Activated CD4-positive, CD25-positive, alpha-beta regulatory T cell treated with anti-CD3 and anti-CD28 coated beads, Interleukin-2, amount 50 U/mL, for 72 hours (primary cell): ENCODE measurements at places on chromosomes 3 and 15.

- no peak for DNase-seq
Observed at GRCh38 chr3:9762871-9763270, 6.9 kb downstream of the CAMK1 start.

- DNase-seq = no peak
Observed at GRCh38 chr3:61201071-61201470, 50.2 kb downstream of the FHIT start.

- no peak for DNase-seq
Observed at GRCh38 chr3:150286390-150287147, 121.5 kb upstream of the TSC22D2 start.

GRCh38 chr3:11195201-11195600 lies 40.9 kb downstream of the HRH1 start:
- no peak for DNase-seq

DNA sequence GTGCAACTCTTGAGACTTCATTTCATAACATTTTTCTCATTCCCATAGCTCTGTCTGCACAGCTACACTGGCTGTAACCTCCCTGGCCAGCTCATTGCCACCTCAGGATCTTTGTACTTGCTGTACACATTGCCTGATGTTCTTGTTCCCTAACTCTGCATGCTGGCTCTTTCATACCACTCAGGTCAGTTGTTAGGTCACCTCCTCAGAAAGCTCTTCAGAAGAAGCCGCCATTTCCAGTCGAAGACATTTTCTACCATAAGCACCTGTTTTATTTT lies 176.2 kb downstream of the AKAP13 start:
- DNase-seq = no peak

DNA sequence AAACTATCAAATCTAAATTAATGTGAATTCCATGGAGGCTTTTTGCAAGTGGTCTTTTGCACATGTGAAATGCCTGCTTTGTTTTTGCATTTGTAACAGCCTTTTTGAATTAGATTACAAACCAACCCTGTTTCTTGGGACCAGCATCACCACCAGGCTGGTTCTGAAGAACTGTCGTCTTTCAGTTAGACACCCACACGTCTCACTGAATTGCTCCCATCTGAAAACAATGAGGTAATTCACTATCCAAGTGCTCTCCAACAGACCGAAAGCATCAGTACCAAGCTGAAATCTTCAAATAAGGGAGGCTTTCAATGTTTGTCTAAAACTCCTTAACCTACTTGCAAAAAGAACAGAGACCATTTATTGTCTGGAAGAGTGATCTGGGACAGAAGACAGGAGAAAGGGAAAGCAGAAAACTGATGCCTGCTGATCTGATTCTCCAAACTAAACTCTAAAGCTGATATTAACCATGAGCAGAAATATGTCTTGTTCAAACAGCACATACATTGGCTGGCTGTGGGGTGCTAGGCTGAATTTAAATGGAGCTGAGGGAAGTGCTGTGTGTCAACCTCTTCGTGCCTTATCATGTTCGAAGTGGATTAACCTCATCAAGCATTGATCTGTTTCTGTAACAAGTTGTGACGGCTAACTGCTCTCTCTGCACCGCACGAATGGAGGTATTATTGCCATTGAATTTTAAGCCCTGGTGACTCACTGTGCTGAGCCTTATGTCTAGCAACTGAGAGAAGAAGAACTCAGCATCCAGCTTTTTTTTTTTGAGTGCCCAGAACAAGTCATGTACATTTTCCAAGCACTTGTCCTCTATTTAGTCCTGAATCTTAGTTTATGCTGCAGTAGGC lies 213.7 kb upstream of the P2RY1 start:
- no peak for DNase-seq

DNA sequence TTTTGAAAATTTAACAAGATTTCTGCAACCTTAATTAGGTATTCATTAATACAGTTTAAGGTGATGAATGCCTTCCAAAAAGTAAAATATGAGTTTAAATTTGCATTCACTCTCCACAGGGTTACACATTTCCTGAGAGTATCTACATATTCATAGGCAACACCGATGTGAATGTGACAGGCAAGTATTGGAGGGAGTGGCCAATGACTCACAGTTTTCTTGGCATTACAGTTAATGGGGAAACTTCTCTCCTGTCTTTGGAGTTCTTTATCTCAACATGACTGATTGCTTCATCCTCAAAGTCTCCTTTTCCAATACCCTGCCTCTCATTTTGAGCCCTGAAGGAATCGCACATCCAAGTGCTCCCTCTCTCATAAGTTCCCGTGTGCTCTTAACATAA lies 181.9 kb upstream of the CHL1 start:
- DNase-seq = no peak

DNA sequence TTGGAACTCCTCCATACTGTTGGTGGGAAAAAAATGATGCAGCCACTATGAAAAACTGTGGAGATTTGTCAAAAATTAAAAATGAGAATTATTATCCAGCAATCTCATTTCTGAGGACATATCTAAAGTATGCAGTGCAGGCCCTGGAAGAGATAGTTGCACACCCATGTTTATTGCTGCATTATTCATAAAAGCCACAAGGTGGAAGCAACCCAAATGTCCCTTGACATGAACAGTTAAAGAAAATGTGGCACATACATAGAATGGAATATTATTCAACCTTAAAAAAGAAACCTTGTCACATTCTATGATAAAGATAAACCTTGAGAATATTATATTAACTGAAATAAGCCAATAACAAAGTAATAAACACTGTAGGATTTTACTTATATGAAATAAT lies 80.9 kb upstream of the ARHGEF26 start:
- no peak for DNase-seq

DNA sequence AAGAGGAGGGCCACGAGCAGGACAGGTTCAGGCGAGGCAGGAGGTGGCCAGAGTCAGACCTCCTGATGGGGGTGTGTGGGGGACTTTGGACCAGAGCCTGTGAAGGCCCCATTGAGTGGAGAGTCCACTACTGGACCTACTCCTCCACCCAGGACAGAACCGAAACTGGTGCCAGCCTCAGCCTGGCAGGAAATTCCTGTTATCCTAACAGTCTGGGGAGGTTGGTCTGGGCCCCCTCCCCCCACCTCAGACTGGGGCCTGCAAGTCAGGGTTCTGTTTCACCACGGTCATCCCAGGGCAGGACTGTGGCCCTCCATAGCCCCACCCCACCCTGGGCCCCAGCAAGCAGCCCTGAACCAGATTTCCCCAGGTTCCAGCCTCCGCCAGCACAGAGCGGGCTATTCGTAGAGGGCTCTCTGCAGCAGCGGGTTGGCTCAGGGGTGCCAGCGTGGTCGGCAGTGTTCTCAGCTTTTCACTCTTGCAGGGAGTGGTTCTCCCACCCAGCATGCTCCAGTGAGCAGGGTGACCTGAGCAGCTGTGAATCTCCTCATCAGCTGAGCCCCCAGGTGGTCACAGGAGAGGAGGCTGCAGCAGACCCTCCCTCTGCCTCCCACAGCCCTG lies 217.3 kb downstream of the TBC1D2B start:
- no peak for DNase-seq

DNA sequence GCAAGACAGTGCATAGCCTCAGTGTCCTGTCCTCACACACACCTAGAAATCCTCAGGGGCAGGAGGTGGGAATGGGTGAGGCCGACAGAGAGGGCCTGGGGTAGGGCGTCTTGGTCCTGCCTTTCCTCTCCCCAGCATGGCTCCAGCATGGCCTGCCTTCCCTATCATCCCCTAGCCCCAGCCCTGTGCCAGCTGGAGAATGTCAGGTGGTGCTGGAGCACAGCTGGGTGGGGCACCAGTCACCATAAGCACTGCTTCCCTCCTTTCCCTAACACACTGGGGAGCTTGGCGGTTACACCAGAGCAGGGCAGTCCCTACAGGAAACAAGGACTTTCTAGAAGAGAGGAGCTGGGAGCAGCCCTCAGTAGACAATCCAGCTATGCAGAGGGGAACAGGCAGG lies 236.8 kb downstream of the KLF13 start:
- no peak for DNase-seq

GRCh38 chr3:4508048-4508981 lies 15.2 kb downstream of the ITPR1 start:
- DNase-seq = no peak

- no peak for DNase-seq
Observed at GRCh38 chr3:67683522-67683921, 29.1 kb upstream of the SUCLG2 start.

GRCh38 chr3:10361375-10361774 lies 40.5 kb upstream of the SEC13 start:
- DNase-seq = no peak

DNA sequence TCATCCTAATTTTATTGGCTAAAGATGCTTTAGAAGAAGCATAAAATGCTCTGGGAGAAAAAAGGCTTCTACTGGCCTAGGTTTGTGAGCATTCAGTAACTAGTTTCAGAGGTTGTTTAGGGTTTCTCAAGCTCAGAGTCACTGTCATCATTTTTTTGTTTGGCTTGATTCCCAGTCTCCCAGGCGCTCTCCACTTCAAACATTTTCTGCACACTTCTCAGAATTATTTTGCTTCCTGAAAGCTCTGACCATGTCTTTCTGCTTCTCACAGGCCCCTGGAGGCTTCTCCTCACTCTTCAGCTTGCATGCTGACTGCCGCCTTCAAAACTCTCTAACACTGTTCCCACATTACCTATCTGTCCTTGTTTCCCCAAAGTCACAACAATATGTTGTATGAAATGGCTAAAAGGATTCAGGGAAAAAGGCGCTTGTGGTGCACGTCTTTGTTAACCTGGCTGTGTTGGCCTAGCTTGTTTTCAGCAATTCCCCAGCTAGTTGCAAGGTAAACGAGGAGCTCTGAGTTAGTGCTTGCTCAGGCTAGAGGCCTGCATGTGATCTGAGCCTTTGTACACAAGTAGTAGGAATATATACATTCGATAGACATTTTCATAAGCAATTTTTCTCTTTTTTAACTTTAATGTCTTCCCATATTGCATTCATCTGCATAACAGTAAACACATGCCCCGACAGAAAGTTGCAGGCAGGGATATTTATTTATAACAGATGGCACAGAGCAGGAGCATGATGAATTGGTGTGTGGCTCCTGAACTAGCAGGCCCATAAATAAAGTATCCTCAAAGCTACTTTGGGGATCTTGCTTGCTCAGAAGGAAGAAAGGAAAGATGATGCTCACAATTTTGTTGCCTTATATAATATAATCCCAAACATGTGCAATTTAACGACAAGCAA lies 129.2 kb upstream of the DPH6 start:
- DNase-seq = no peak

GRCh38 chr3:186534113-186534669 lies 10.0 kb downstream of the CRYGS start:
- no peak for DNase-seq

GRCh38 chr15:60740787-60741354 lies 261.9 kb upstream of the ICE2 start:
- DNase-seq = no peak

- DNase-seq = peak; percentile 63
Observed at GRCh38 chr3:177196456-177197040, 734 bp downstream of the TBL1XR1 start.

DNA sequence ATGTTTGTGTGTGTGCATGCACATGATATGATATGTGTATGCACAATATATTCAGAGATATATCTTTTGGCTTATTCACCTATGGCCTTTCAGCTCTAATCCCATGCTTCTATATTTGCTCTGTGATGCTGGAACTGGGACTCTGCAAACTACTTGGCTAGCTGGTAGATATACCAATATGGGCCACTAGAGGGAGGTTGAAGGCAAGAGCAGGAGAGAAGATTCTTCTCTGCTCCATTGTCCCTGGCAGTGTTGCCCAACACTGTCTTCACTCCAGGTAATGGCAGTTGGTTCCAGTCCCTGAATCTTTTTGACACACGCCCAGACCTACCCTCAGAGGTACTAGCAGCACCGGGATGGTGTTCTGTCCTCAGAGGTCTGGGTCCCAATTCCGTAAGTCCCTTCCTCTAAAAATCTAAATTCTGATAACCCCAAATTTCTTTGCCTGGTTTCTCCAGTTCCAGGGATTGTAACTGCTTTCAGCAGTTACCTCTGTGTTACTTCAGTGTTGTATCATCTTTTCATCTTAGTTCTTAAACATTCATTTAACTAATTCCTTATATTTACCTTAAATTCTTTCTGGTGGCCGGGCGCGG lies 44.7 kb downstream of the GTPBP8 start:
- DNase-seq = no peak

- DNase-seq = no peak
Observed at GRCh38 chr15:78404125-78404524, 33.9 kb upstream of the IREB2 start.

GRCh38 chr3:99548674-99549073 lies 89.7 kb upstream of the COL8A1 start:
- DNase-seq = no peak

DNA sequence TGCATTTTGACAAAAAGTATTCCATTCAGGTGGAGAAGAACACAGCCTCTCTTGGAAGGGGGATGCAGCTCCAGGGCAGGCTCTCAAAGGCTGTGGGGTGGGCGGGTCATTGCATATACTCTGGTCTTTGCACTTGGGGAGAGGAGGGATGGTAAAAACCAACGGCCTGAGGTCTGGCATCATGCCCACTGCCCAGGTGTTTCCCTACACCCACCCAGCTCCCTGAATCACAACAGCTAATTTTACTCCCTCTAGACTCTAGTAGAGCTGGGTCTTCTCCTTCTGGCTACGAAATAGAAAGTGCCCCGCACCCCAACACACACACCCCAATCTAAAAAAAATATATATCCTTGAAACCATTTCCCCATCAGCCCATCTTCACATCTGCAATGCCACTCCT lies 1.0 kb downstream of the MYLK start:
- no peak for DNase-seq

DNA sequence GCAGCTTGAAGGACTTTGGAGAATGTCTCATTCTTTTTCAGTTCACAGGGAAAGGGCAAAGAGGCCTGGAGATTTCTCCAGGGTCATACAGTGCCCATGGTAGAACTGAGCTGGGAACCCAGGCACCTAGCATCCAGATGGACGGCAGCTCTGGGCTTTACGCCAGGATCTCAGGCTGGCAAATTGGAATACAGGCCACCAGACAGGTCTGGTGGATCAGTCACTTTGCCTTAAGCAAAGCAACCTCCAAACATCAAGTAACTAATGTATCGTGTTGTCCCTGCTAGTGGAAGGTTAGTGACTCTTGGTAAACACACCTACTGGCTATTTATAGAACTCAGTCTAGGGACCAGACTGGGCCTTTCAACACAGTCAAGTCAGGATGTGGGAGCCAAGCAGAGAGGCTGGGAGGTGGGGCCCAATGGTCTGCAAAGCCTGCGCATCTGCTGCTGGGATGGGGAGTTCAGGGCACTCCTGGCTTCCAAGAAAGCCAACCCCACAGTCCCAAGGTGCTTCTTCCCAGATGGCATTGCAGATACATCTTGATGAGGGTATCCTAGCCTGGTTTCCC lies 30.2 kb downstream of the RPLP1 start:
- DNase-seq = peak; percentile 8

GRCh38 chr3:149198611-149199010 lies 23.0 kb downstream of the CP start:
- no peak for DNase-seq

GRCh38 chr3:183698318-183698751 lies 738 bp downstream of the YEATS2 start:
- no peak for DNase-seq

GRCh38 chr3:109154979-109155378 lies 18.5 kb downstream of the C3orf85 start:
- no peak for DNase-seq

GRCh38 chr15:88609344-88610090 lies 11.6 kb upstream of the AEN start:
- no peak for DNase-seq

GRCh38 chr3:37683321-37683720 lies 178.4 kb upstream of the CTDSPL start:
- no peak for DNase-seq

- DNase-seq = no peak
Observed at GRCh38 chr3:194714564-194714963, 28.9 kb downstream of the FAM43A start.

GRCh38 chr3:27681249-27681748 lies 40.8 kb downstream of the EOMES start:
- no peak for DNase-seq

GRCh38 chr3:33665294-33665693 lies 52.8 kb downstream of the CLASP2 start:
- no peak for DNase-seq
